ENCODE measurements at places on chromosomes 16 and 17.
A peak's percentile ranks its signal among the peaks of the same experiment; 100 is the strongest.

DNA sequence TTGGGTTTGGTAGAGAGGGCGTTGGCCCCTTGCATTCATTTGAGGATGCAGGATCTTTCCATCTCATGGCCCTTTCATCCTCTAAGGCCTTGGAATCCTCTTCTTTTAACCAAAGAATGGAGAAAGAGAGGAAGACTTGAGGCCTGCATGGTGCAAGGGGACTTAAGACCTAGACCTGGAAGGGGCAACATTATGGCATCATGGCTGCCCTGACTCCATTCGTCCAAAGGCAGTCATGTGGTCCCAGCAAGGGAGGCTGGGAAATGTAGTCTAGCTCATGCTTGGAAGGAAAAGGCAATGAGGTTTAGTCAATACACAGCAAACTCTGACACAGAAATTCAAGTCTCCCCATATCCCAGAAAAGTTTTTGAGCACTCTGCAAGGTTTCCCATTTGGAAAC, 30.7 kb upstream of the CDRT4 start:
- no peak for DNase-seq

DNA sequence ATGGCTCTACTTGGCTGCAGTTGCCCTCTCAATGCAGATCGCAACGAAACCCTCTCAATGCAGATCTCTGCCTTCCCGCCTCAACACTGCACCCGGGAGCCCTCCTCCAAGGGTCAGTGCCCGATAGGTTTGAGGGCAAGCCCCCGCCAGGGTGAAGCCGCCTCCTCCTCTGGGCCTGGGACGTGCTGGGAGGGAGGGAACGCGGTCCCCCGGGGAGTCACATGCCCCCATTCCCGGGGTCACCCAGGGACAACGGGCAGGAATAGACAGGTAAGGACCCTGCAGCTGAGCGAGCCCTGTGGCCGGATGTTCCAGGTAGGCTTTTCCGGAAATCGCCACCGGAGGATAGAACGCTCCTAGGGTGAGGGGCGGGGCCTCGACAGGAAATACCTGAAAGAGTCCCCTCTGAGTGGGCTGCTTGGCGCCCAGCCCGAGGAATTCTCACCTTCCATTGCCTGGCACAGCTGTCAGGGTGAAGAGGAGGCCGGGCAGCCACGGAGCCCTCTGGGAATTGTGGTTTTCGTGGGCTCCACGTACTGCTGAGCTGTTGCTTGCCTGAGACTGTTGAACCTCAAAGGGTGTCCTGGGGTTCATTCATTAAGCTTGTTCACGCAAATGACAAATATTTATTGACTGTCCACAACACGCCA, 12.8 kb downstream of the ZNF174 start:
- no peak for DNase-seq

DNA sequence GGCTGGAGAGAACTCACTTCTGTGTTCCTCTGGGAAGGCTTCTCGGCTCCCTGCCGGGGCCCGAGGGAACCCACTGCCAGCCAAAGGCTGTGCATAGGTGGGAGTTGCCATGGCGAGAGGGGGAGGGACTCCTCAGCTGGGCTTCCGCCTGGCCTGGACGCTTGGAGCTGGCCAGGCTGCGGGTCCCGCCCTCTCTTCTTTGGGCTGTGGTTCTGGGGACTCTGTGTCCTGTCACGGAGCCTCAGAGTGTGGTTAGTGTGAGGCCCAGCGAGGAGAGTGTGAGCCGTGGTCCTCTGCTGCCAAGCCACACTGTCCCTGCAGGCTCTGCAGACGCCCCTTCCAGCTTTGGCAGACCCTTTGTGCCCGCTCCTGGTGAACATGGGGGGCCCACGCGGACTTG, 123.1 kb downstream of the OR1D5 start:
- no peak for DNase-seq

GRCh38 chr17:80217703-80218362, 2.3 kb downstream of the SGSH start:
- no peak for DNase-seq

DNA sequence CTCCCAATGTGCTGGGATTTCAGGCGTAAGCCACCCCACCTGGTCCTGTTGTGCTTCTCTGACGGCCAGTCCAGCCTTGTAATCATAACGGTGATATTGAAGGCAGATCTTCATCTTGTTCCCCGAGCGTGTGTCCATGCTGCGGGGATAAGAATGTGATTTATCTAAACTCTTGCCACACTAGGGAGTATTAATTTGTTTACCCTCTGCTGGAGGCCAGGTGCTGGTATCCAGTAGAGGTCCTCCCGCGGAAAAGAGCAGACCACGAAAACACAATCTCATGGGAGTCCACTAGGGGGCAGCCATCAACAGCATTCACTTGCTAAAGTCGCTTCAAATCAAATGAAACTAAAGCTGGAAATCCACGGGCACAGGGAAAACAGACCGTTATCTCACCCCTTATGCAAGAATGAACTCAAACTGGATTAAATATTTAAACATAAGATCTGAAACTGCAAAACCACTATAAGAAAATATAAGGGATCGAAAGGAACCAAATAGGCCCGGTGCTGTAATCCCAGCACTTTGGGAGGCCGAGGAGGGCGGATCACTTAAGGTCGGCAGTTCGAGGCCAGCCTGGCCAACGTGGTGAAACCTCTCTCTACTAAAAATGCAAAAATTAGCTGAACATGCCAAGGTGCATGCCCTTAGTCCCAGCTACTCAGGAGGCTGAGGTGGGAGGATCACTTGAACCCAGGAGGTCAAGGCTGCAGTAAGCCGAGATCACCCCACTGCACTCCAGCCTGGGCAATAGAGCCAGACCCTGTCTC, 22.3 kb upstream of the RBBP6 start:
- peak; percentile 72 for DNase-seq

- DNase-seq, result no peak
Measured at GRCh38 chr16:593406-593805, 3.5 kb downstream of the RAB40C start.

- DNase-seq, result no peak
Measured at GRCh38 chr17:81959362-81960129, 1.4 kb downstream of the NOTUM start.

- no peak for DNase-seq
Measured at GRCh38 chr17:52762147-52762793, 603.8 kb upstream of the CA10 start.

- DNase-seq, result no peak
Measured at GRCh38 chr16:53899431-53899830, 195.5 kb downstream of the FTO start.

GRCh38 chr17:64494121-64494520, 2.7 kb downstream of the POLG2 start:
- no peak for DNase-seq

GRCh38 chr16:15498427-15499175, 64.2 kb downstream of the BMERB1 start:
- DNase-seq, result no peak

- DNase-seq, result peak; percentile 90
Measured at GRCh38 chr17:68512247-68512959, at the start of gene PRKAR1A. Gene PRKAR1A (plus strand): TSS chr17:68512430. CDS start chr17:68515400, 2,970 bp downstream.

GRCh38 chr17:807523-808294, 25.6 kb downstream of the MRM3 start:
- DNase-seq, result no peak

- DNase-seq, result no peak
Measured at GRCh38 chr16:55328611-55329569, 4.9 kb downstream of the IRX6 start.

DNA sequence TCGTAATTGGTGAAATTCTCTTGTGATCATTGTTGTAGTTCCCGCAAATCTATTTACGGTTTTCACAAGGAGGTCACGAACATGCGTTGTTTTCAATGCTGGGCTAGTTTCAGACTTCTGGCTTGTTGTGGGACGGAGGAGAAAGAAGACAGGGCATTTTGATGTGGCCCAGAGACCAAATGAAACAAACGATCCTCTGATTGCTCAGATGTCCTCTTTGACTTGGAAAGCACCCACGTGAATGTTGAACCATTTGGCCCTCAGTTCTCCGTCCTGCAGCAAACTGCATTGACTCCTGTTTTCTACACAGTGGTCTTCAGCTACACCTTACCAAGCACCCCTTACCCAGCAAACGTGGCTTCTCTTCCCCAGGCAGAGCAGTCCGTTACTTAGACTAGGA, 391.0 kb downstream of the WWOX start:
- DNase-seq, result no peak

- DNase-seq, result no peak
Measured at GRCh38 chr17:320809-321385, 31.7 kb downstream of the RPH3AL start.

DNA sequence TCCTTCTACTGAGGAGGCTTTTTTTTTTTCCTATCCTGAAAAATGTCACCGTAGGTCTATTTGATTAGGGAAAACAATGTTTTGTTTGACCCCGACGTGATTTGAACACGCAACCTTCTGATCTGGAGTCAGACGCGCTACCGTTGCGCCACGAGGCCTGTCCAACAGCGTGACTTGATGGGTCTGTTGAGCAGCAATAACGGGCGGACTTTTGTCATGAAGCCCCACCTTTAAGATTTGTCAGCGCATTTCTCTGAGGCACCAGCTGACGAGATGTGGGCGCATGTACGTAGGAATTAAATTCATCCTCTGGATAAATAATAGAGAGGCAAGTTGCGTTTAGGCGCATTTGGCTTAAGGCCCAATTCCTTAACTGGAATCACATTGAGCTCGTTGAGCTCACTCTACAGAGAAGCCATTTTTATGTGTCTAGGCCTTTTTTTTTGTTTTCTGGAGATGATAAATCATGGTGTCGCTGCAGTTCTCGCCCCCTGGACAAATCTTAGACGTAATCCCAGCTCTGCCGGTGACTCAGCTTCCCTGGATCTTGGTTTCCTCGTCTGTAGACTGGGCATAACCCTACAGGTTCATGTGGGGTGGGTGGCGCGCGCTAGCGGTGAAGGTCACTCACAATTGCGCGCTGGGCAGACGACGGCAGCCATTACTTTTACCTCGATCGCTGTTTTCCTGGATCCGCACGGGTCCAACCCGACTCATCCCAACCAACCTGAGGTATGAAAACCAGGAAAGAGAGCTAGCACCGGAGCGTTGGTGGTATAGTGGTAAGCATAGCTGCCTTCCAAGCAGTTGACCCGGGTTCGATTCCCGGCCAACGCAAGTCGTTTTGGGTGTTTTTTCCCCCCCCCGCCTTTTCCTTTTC, 10.6 kb upstream of the AURKB start:
- peak; percentile 83 for DNase-seq

DNA sequence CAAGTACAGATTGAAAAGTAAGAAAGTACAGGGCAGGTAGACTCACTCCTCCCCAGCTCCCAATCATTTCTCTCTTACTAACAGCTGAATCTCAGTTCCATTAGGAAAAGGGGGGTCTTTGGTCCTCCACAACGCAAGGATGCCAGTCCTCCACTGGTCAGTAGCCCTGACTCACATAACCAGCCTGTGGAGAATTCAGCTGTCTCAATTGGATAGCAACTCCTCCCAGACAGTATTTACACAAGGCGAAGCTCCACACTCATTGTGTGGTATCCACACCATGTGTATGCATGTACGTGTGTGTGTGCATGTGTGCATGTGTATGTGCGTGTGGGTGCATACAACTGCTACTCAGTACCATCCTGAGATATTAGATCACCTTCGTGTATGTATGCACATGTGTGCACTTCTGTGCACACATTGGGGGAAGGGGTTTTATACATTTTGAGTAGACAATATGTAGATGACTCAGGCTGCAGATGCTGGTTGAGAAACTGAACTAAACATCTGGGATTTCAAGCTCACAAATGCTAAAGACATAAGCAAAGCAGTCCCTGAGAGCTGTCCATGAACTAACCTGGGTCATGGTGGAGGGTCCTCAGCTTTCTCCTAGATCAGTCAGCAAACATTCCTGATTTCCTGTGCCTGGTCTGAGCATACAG, 240.1 kb downstream of the SLC39A11 start:
- no peak for DNase-seq

Data from HFF-Myc (cell line).